ENCODE measurements at places on chromosomes 2 and 18.

- DNase-seq: no peak
Observed at GRCh38 chr2:18005411-18005810, 126.9 kb downstream of the KCNS3 start.

- no peak for DNase-seq
Observed at GRCh38 chr2:85843543-85843942, 45.2 kb downstream of the ST3GAL5 start.

DNA sequence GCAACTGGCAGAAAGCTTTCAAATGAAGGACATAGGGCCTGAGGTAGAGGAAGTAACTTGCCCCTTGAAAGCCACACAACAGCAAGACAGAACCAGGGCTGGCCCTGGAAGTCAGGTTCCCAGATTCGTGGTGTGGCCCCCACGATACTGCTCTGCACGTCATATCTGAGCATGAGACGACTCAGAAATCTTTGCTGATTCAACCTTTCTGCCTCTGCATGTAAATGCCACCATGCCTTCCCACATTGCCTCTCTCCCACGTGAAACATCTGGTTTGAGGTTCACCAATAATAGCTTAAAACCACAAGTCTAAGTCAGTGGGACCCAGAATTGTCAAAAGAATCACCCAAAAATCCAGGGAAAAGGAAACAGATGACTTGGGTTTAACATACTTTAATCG, 214.0 kb upstream of the TRIB2 start:
- no peak for DNase-seq

- DNase-seq: no peak
Observed at GRCh38 chr2:190860985-190861680, 19.5 kb upstream of the GLS start.

- no peak for DNase-seq
Observed at GRCh38 chr2:100482741-100483140, 12.5 kb downstream of the NMS start.

Measured in stimulated activated CD4-positive, alpha-beta T cell treated with anti-CD3 and anti-CD28 coated beads, Interleukin-1b, Interleukin-23, amount 100 ng/mL, for 1 hour (primary cell).